ENCODE measurements at places on chromosomes 3 and 15.

GRCh38 chr15:99010768-99011167 is 3.2 kb upstream of the PGPEP1L start:
- no peak overlapping the region for H3K4me3 ChIP-seq
- H3K27ac ChIP-seq, result no peak overlapping the region
- H3K4me1 ChIP-seq, result peaks cover 2% of the 10 kb centered on the region
- DNase-seq, result no peak
- H3K36me3 ChIP-seq, result no peaks in the 10 kb centered on the region

DNA sequence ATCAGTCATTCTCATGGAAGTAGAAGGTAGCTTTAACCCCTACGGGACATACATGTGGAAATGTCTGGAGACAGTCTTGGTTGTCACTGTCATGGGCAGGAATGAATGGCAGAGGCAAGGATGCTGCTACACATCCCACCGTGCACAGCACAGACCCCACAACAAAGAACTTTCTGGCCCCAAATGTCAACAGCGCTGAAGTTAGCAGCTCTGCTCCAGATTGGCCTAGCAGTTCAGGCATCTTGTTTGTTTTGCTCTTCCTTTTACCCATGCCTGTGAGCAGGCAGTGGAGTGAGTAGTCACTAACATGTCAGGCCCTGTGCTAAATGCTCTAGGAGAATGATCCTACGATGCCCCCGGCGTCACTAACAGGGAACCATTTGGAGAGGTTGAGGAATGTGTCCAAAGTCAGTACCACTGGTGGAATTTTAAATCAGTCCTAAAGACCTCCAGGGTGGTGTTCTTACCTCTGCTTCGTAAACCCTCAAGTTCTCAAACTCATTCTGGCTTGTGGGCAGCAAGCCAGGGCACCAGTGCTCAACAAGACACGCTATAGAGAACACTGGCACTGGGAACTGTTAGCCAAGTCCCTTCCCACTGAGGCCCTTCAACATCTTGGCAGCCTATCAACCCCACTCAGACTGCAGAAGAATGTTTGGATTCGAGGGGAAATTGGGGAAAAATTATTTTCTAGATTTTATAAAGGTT is 142.2 kb downstream of the FOXP1 start:
- peaks cover 9% of the 10 kb centered on the region for H3K36me3 ChIP-seq
- H3K27me3 ChIP-seq, result no peaks in the 10 kb centered on the region
- DNase-seq, result no peak
- H3K27ac ChIP-seq, result no peak overlapping the region
- H3K4me3 ChIP-seq, result no peak overlapping the region

- H3K4me3 ChIP-seq, result no peak overlapping the region
- peaks cover 4% of the 10 kb centered on the region for H3K27me3 ChIP-seq
- H3K27ac ChIP-seq, result no peak overlapping the region
Measured at GRCh38 chr15:49817100-49817499, 196.3 kb downstream of the DTWD1 start.

DNA sequence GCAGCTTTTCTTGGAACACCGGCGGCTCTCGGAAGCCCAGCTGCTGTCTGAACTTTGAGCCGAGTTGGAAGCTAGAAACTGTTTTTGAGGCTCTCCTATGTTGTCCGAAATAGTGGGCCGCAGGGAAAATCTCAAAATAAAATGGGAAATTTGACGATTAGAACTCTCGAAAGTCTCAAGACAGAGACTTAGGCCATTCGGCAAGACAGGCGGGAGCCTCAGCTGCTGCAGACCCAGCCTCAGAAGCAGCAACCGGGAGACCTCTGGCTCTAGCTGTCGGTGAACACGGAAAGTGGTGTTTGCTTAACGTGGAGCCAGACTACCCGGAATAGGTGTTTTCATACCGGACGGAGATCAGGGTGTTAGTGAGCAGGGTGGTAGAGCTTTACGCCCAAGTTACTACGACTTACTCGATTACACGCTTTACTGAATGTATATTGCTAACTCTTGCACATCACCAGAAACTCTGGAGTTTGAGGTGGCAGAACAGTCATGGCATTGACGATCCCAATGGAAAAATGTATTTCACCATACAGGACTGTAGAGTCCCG is 357 bp upstream of the MAN2C1 start:
- H3K27me3 ChIP-seq, result no peaks in the 10 kb centered on the region
- H3K27ac ChIP-seq, result peak overlapping the region; percentile 96
- DNase-seq, result peak; percentile 32
- peaks cover 33% of the 10 kb centered on the region for H3K4me1 ChIP-seq

- H3K4me3 ChIP-seq, result no peak overlapping the region
- peaks cover 68% of the 10 kb centered on the region for H3K27me3 ChIP-seq
- no peak for DNase-seq
- H3K4me1 ChIP-seq, result peaks cover 2% of the 10 kb centered on the region
- H3K27ac ChIP-seq, result no peak overlapping the region
- no peaks in the 10 kb centered on the region for H3K36me3 ChIP-seq
Measured at GRCh38 chr15:68430471-68431036, 1.4 kb downstream of the ITGA11 start.

DNA sequence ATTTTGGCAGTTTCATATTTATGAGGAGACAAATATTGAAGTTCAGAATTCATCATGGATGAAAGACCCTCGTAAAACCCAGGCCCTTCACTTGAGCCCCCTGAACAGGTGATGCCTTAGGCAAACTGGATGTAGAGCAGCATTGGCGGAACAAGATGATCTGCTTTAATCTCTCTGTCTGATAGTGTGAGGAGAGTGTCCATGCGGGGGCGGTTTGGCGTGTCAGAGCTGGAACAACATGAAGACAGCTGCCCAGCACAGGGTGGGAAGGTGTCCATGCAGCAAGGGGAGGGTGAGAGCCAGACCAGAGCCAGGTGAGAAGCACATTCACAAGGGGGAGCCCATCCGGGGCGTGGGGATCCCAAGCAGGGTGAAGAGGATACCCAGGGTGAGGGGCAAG is 31.8 kb upstream of the ANP32A start:
- H3K36me3 ChIP-seq, result no peaks in the 10 kb centered on the region
- DNase-seq, result no peak
- no peak overlapping the region for H3K4me3 ChIP-seq
- no peak overlapping the region for H3K27ac ChIP-seq
- H3K4me1 ChIP-seq, result no peaks in the 10 kb centered on the region

DNA sequence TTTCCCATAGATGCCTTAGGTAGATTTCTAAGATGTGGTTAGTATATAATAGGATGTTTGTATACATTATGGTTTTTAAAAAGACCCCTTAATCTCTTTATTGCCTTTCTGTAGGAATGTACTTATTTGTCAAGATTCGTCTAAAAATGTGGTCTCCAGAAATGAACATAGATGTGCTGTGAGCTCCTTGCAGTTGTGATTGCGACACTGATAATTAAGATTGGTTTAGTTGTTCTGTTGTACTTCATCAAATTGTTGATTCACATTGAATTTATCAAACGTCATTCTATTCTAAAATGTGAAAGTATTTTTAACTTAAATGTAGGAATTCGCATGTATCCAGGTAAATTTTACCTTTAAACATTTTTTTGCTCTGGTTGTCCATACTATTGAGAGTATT is 51.2 kb downstream of the CMC1 start:
- H3K27ac ChIP-seq, result no peak overlapping the region
- H3K27me3 ChIP-seq, result no peaks in the 10 kb centered on the region
- H3K4me1 ChIP-seq, result peaks cover 10% of the 10 kb centered on the region
- no peak overlapping the region for H3K4me3 ChIP-seq
- H3K36me3 ChIP-seq, result peaks cover 20% of the 10 kb centered on the region
- DNase-seq, result no peak

DNA sequence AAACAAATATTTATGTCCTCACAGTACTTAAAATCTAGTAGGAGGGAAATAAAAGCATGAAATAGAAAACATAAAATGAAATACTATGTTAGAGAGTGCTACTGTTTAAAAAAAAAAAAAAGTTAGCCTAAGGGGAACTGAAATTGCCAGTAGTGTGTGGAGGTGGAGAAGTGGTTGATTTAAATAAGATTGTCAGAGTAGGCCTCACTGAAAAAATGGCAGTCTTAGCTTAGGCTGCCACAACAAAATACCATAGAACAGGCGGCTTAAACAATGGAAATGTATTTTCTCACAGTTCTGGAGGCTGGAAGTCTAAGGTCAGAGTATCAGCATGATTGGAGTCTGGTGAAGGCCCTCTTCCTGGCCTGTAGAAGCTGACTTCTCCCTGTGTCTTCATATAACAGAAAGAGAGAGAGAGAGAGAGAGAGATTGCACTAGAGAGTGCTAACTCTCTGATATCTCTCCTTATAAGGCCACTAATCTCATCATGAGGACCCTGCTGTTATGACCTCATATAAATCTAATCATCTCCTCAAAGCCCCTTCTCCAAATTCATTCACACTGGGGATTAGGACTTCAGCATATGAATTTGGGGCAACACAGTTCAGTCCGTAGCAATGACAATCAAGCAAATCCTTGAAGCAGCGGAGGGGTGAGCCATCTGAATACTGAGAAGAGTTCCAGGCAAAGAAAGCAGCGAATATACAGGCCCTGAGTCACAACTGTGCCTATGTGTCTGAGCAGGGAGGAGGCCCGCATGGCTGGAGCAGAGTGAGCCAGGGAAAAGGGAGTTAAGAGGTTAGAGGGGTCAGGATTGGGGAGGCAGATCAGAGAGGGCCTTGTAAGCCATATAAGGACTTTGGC is 23.6 kb upstream of the LRRC34 start:
- no peak for DNase-seq
- H3K4me1 ChIP-seq, result no peaks in the 10 kb centered on the region
- no peak overlapping the region for H3K27ac ChIP-seq

DNA sequence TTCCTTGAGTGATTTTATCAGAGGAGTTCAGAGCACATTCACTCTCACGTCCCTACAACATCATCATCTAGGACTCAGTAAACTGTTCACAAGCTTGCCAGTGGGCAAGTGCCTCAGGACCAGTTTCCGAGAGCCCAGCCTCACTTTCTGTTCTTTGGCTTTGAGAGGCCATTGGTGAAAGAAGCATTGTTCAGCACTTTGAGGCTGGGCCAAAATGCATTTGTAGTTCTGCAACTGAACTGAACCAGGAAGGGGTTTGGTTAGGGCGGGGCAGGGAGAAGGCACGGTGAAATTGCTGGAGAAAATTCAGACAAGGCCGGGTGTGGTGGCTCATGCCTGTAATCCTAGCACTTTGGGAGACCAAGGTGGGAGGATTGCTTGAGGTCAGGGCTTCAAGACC is 222.1 kb upstream of the CHRM5 start:
- no peaks in the 10 kb centered on the region for H3K27me3 ChIP-seq
- no peak for DNase-seq
- no peaks in the 10 kb centered on the region for H3K36me3 ChIP-seq
- H3K4me3 ChIP-seq, result no peak overlapping the region

GRCh38 chr3:183434992-183435391 is 6.6 kb upstream of the MCF2L2 start:
- no peak for DNase-seq
- peaks cover 2% of the 10 kb centered on the region for H3K27me3 ChIP-seq
- H3K4me3 ChIP-seq, result no peak overlapping the region
- H3K27ac ChIP-seq, result no peak overlapping the region
- peaks cover 85% of the 10 kb centered on the region for H3K4me1 ChIP-seq
- no peaks in the 10 kb centered on the region for H3K36me3 ChIP-seq

- H3K4me1 ChIP-seq, result no peaks in the 10 kb centered on the region
- peak overlapping the region; percentile 28 for H3K4me3 ChIP-seq
Measured at GRCh38 chr15:39976291-39977274, 42.7 kb downstream of the EIF2AK4 start.

- H3K4me3 ChIP-seq, result no peak overlapping the region
- no peaks in the 10 kb centered on the region for H3K36me3 ChIP-seq
- DNase-seq, result no peak
Measured at GRCh38 chr3:134367869-134368750, 6.1 kb downstream of the AMOTL2 start.

DNA sequence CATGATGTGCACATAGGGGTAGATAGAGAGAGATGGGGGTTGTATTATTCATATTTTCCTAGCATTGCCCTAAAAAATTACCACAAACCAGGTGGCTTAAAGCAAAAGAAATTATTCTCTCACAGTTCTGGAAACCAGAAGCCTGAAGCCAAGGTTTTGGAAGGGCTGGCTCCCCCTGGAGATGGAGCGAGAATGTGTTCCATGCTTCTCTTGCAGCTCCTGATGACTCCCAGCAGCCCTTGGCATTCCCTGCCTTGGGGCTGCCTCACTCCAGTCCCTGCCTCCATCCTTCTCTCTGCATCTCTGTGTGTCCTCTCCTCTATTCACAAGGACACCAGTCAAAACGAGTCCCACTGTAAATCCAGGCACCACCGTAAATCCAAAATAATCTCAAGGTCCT is 91.5 kb upstream of the FAM174B start:
- H3K27me3 ChIP-seq, result peaks cover 1% of the 10 kb centered on the region
- DNase-seq, result no peak
- no peaks in the 10 kb centered on the region for H3K36me3 ChIP-seq
- no peak overlapping the region for H3K27ac ChIP-seq

DNA sequence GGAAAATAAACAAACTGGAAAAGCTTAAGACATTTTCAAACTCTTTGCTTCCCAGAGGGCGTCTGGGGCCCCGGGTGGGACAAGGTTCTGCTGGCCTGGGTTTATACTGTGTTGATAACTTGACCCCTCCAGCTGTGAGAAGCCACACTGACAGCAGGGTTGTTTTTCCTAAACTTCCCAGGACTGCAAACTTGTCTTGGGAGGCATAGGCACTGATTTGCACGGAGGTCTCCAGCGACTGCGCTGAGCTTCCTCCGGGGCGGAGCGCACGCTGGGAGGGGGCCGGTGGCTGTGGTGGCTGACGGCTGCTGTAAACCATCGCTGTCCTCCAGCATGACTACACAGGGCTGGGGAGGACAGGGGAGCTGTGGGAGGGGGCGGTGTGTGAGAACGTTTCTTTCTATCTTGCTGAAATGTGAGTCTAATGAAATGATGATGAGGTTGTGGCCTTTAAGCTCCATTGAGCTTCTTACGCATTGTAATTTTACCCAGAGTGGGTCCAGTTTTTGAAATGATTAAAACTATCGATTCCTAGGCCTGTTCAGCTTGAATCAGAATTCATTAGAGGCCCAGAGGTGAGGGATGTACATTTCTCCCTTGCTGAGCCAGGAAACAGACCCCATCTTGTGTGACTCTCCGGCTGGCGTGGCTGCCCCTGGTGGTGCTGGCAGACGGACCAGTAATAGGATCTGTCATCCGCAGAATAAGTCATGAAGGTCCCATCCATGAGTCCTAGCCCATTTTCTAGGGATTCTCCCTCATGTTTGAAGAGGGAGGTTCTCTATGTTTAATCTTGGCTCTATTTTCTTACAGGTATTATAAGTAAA is 40.5 kb upstream of the VPS8 start:
- H3K4me3 ChIP-seq, result no peak overlapping the region
- DNase-seq, result no peak
- H3K27me3 ChIP-seq, result peaks cover 9% of the 10 kb centered on the region
- H3K4me1 ChIP-seq, result peaks cover 3% of the 10 kb centered on the region
- H3K27ac ChIP-seq, result no peak overlapping the region

DNA sequence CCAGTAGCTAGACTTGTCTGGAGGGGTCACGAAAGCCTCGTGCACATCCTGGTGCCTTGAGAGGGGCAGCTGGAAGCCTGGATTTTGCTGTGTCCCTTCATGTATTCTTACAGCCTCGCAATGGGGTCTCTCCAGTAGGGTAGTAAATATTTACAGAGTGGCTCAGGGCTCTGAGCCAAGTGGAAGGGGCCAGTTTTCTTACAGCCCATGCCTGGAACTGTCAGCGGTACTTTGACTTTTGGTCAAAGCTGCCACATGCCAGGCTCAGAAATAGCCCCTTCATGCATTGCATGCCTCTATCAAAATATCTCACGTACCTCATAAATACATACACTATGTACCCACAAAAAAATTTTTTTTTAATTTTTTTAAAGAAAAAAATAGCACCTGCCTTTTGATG is 119.2 kb downstream of the OSBPL10 start:
- H3K27ac ChIP-seq, result no peak overlapping the region
- H3K4me1 ChIP-seq, result no peaks in the 10 kb centered on the region
- H3K27me3 ChIP-seq, result no peaks in the 10 kb centered on the region
- DNase-seq, result no peak
